ENCODE measurements at places on chromosomes 2 and 18. TPM values are rescaled to one million over a fixed set of nuclear protein-coding genes. Genes with fewer than 3 reads are reported as not detected.

The GALR1 gene
- total RNA-seq = not detected

The C2orf92 gene
- 3.4 TPM for total RNA-seq

The MYO1B gene
- total RNA-seq = 211 TPM

DNA sequence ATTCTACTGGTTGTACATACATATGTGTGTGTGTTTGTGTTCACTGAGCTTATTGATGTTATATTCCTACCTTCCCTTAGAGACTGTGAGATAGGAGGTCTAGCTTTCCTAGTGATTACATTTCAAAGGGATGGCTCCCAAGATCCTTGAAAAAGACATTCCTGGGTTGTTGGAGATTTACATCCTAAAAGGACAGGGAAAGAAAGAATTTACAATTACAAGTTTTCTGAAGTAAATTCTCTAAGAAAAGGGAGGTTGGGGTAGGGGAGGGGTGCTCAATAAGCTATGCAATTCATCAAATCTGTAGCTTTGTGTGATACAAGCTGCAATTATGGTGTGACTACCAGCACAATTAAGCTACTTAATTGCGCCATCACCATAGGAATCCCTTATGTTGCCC, 284.3 kb downstream of the NUP35 start:
- no peak for DNase-seq
